Dorsolateral prefrontal cortex (tissue), 122 donors: ENCODE measurements at places on chromosomes 2 and 18. TPM values are rescaled to one million over a fixed set of nuclear protein-coding genes. Genes with fewer than 3 reads are reported as not detected.

MEP1B gene
- total RNA-seq = 0.21 TPM

- DNase-seq = no peak
Observed at GRCh38 chr2:91442246-91442905, 2750.9 kb downstream of the RPIA start.

DNA sequence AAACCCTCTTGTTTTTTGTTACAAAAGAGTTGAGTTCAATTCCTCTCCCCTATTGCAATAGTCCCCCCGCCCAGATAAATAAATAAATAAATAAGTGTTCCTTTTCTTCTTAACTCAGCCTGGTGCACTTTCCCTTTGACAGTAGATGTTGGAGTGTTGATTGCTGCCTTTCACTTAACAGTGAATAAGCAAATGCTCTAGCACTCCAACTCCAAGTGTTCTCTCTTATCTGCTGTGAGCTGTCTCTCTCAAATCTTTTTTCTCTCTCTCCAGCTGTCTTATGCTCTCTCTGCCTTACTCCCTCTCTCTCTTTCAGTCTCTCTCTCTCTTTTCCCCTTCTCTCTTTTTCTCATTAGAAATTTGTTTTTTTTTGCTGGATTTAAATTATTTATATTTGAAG lies 216.7 kb downstream of the TMX3 start:
- DNase-seq = no peak

DNA sequence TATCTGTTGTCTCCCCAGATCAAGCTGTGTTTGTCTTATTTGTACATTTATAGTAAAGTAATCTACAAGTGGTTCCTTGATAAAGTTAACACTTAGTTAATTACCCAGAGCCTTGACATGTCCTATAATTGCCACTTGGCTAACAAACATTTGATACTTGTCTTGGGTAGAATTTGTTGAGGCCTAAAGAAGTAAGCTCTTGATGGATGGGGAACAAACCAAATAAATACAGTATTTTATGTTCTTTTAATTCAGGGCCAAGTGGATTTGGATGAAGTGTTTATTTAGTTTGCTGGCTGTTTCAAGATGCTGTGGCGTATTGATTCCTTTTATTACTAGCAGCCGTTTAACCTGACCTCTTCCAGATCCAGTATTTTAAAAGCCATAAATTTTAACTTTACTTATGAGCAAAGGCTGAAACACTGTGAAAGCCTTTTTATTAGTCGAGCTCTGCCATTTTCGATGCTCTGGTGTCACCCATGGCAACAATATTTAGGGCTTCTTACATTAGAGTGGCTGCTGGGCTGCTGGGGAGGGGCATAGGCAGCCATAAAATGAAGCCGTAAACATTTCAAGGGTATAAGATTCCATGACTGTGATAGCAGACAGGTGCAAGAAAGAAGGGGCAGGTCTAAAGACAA lies 401.6 kb upstream of the NRP2 start:
- DNase-seq = no peak

PLCL1 gene
- total RNA-seq = 28.9 TPM

COLEC11 gene
- 2.0 TPM for total RNA-seq

SLC9A2 gene
- 1.6 TPM for total RNA-seq

GRCh38 chr2:157264099-157264498 lies 6.6 kb downstream of the GALNT5 start:
- no peak for DNase-seq

DNA sequence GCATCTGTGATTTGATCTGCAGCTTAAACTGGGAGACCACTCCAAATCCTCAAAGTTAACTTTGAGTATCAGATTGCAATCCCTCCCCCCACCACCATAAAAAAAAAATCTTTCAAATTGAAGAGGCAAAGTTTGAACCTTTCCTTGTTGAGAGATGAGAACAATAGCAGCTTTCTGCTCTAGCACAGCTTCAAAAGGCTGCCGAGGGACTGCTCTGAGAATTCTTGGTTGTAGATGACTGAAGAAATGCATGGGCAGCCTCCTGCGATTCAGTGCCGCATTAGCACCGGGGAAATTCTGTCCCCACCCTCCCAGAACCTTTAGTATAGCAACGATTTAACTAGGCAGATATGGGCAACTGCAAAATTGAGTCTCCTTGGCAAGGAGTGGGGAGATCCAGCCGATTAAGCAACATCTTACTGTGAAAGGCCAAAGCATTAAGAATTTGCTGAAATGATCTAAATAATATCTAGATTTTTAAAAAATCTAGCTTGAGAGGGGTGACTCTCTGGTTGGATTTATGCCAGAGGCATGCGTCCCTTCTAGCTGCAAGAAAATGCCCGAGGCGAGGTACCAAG lies 3.9 kb upstream of the SP5 start:
- DNase-seq = no peak

GRCh38 chr18:68215931-68216330 lies 499.0 kb downstream of the TMX3 start:
- DNase-seq = no peak

DNA sequence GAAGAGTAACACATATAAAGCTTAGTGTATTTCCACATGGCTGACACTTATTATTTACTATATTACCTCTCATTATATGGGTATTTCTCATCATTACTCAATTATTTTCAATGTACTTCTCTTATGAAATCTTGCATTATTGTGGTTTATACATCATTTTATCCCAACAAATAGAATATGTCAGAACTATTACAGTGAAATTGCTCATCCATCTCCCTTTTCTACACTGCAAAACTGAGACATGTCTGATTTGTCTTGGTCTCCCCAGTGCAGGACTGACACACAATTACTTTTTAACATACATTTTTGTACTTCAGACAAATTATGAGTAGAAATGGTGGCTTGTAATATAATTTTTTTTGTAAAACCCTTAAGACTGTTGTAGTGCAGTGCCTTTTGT lies 600.9 kb downstream of the PLCL1 start:
- DNase-seq = no peak

SCG2 gene
- 106 TPM for total RNA-seq

GRCh38 chr2:55051026-55051866 lies 995 bp upstream of the RTN4 start:
- DNase-seq = peak; percentile 37

- no peak for DNase-seq
Observed at GRCh38 chr2:70330476-70330875, 28.6 kb upstream of the FAM136A start.

DNA sequence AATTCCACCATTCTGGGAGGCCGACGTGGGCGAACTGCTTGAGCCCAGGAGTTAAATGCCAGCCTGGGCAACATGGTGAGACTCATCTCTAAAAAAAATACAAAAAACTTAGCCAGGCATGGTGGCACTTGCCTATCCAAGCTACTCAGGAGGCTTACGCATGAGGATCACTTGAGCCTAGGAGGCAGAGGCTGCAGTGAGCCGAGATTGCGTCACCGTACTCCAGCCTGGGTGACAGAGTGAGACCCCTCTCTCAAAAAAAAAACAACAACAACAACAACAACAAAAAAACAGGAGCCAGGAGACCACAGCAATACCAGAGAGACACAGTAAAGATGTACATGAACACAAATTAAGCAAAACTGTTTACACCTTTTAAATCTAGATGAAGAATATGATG lies 52.9 kb downstream of the TLK1 start:
- no peak for DNase-seq

DNA sequence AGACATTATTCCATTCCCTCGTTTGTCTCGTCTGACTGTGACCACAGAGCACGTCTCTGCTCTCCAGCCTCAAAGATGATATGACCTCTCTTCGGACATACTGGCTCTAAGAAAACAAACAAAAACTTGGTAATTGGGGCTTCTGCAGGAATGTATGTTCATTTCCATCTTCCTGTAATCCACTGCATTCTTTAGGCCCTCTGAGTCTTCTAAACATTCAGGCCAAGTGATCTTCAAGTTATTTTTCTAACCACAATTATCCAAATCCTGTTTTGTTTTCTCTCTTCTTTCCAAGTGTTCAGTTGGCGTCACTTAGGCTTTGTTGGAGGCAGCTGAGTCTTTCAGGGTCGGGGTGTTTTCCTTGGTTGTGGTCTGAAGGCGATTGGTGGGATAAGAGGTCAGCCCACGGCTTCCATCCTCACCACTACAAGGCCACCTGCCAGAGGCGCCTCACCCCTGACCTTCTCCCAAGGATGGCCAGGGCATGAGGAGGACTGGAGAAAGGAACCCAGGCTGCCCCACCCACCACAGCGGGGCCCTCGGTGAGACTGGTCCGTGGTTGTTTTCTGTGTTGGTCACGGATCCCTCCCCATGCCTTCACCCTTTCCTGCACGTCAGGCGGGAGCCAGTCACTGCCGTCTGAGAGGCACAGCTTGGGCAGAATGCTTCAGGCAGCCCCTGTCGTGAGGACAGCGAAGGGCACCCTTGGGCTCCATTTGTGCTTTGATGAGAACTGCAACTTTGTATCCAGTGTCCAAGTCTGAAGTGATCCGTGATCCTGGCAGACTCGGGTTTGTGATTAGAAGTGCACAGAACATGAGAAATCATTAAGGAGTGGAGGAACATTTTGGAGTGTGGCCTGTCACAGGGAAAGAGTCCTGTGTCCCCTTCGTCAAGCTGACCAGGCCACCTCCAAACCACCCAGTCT lies 88.6 kb upstream of the FHL2 start:
- DNase-seq = no peak

DNA sequence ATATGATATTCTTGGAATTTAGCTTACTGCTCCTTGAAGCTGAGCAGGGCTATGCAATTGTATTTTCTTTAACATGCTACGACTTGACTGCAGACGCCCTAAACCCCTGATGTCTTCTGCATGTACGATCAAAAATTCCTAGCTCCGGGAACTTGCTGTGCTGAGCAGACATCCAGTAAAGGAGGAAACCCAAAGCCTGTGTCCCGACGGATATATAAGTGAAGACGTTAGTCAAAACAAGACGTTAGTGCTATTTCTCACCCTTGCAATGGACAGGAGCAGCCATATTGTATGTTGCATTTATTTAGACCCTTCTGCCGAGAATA lies 51.5 kb downstream of the SETBP1 start:
- DNase-seq = no peak

- no peak for DNase-seq
Observed at GRCh38 chr2:215745331-215745730, 268.0 kb downstream of the MREG start.

DNA sequence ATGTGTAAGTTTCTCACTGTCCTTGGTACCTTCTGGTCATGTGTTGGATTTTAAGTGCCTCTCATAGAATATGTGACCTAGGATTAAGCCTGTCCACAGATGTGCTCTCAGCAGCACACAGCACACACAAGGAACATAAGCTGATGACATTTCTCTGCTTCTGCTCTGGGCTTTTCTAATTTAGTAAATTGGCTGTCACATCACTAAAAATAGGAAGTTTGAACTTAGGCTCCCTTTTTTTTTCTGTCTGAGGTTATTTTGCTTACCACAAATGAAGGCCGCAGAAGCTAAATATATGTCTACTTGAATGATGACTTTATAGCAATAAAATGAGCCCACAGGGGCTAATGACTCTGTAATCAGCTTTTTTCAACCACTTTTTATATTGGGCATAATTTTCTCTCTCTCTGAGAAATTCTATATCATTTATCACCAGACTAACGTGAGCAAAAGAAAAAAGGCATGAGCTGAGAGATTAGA lies 150.2 kb upstream of the KLHL14 start:
- DNase-seq = no peak

DNA sequence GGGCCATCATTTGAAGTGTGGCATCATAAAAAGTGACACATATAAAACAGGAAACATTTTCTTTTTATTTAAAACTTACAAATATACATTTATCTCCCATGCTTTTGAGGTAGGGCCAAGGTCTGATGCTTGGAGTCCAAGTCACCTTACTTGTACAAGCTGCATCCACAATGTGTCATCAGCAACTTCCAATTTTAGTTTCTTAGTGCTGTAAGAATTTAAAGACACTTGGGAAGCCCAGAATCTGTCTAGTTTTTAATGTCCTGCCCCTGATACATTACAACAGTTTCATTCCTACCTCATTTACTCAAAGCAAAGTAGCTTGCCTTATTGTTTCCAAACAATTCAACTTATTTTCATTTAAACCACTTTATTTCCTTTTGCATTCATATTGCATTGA lies 297.7 kb downstream of the MTX2 start:
- no peak for DNase-seq

DNA sequence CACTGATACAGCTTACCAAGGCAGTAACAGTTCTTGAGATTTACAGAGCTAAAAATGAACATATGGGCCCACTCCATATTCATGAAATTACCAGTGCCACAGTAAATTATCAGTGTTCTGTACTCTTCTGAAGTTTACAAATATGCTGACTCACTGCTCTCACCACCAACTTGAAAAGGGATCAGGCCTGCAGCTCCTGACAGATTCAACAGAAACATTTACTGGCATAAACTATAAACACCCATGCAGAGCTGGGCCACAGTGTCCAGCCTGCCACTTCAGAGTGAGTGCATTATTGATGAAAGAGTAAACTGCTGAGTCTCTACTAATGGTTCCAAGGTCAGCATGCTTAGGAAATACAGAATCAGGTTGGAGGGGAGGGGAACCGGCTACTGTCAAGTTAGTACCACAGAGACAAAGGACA lies 83.1 kb downstream of the FARSB start:
- no peak for DNase-seq

IL36G gene
- total RNA-seq = not detected

GPR155 gene
- total RNA-seq = 43.4 TPM

DNA sequence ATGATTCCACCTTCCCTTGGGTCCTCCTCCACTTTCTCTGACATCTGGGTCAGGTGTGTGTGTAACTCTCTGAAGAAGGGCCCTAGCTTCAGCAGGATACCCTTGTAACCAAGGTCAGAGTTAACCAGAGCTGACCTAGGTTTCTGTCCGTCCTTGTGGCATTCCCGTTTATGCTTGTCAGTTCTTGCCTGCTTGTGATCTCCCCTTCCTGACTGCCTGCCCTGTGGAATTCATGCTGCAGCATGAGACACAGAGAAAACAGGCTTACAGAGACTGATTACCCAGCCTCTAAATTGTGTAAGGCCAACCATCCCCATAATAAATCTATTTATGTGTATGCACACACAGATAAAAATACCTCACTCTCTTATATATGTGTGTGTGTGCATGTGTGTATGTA lies 22.8 kb downstream of the NXPH2 start:
- DNase-seq = no peak

GRCh38 chr2:176653479-176654443 lies 384.5 kb downstream of the MTX2 start:
- DNase-seq = peak; percentile 37

DNA sequence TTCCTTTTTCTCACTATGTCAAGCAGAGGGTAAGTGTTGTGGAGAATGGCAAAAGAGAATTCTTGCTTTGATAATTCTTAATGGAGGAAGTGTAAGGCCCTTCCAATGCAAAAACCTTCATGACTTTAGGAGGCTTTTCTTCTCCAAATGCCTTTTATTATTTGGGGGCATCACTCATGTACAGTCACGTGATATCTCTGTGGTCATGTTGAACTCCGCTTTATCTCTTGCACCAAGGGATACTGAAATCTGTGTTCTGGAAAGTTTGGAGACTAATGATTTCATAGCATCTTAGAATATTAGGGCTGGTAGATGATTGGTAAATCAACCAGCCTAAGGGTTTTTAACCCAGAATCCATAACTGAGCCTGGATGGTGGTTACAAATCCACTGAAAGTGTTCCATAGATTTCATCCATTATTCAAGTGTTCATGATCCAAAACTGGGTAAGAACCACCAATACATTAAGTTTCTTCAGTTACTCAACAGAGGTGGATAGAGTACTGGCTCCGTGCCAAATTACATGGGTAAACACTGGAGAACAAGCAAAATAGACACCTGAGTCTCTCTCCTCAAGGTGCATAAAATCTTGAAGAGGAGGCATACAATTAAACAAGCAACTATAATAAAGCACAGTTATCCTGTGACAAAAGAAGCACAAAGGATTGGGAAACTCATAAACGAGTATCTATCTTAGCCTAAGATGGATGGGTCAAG lies 169.6 kb upstream of the EPHA4 start:
- DNase-seq = no peak

GRCh38 chr2:24667542-24667941 lies 125.6 kb downstream of the PTRHD1 start:
- no peak for DNase-seq
